Activated naive CD8-positive, alpha-beta T cell treated with anti-CD3 and anti-CD28 coated beads for 36 hours (primary cell): ENCODE measurements at places on chromosomes 5 and 9.

DNA sequence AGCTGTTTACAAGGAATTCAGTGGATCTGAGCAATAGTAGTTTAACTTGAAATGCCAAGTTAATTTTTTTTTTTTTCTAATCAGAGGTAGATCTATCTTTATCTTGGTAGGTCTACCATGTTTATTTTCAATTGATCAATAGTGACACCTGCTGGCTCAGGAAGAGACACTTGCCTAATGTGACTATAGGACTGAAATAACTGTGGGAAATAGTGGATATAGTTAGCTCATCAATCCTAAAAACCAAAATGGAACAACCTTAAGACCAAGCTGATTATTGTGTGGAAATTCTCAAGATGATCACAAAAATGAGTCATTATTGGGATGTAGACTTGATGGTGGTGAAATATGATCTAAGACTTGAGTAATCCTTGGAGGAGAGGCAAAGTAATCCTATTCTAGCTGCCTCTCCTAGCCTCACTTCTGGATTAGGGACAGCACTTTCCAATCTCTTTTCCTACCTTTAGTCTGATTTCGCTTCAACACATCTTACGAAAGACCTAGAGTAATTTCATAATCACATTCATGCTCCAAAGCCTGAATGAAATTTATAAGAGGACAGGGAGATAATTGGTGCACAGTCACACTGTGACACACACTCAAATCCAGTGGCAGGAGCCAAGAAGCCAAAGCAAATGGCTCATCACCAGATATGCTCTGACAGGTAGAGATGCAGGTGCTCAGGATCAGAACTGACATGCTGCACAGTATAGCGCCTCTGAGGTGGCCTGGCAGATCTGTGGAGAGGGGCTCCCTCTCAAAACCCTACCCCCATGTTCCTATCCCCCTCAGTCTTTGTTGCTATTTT is 156.3 kb downstream of the HMHB1 start:
- no peak for DNase-seq

DNA sequence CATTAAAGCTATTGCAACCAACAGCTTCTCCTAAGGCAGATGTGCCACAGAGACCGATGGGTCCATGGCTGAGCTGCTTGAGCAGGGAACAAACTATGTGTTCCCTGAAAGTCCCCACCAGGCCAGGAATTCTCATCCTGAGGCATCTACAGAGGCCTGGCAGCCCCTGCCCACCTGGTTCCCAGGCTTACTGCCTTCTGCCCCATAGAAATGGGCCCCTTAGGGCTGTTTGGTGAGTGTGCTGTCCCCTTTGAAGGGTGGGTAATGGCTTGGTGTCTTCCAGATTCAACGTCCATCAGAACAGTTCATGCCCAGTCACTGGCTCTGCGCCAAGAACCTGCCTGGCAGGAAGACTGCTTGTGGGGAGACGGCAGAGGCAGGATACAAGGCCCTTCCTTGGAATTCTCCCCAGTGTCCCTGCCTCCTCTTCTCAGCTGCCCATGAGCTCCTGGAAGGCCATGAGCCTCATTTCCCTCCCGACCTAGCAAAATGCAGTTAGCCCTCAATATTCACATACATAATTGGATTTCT is 3.8 kb upstream of the COL27A1 start:
- DNase-seq = no peak

GRCh38 chr9:137783521-137783920 is 94.1 kb upstream of the CACNA1B start:
- no peak for DNase-seq

GRCh38 chr9:93057042-93057702 is 1.3 kb upstream of the SUSD3 start:
- no peak for DNase-seq

- DNase-seq = no peak
Observed at GRCh38 chr5:141603923-141604717, 14.7 kb downstream of the DIAPH1 start.

GRCh38 chr9:127089631-127090081 is 32.8 kb downstream of the ANGPTL2 start:
- no peak for DNase-seq

GRCh38 chr5:59221769-59222168 is 638.9 kb downstream of the RAB3C start:
- no peak for DNase-seq

- no peak for DNase-seq
Observed at GRCh38 chr5:136730426-136730825, 365.1 kb upstream of the TRPC7 start.

DNA sequence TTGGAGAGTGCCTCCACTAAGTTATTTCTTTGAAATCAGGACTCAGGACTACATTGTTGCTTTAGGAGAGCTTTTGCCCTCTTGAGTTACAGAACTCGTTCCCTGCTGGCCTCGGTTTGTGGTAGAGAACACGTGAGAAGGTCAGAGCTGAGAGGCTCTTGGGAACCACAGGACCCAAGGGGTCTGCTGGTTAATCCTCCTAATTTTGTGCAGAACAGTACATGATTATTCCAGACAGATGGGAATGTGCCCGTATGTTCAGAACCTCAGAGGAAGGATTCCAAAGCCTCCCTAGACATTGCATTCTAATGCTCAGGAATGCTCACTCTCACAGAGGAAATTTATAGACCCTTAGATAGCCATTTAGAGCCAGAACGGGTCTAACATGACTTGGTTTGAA is 25.2 kb upstream of the BASP1 start:
- no peak for DNase-seq

GRCh38 chr9:129836311-129837007 is 1.2 kb downstream of the USP20 start:
- DNase-seq = peak; percentile 62

GRCh38 chr5:107799306-107799705 is 128.6 kb upstream of the EFNA5 start:
- no peak for DNase-seq

GRCh38 chr5:1280177-1281037 is 14.5 kb downstream of the TERT start:
- no peak for DNase-seq

DNA sequence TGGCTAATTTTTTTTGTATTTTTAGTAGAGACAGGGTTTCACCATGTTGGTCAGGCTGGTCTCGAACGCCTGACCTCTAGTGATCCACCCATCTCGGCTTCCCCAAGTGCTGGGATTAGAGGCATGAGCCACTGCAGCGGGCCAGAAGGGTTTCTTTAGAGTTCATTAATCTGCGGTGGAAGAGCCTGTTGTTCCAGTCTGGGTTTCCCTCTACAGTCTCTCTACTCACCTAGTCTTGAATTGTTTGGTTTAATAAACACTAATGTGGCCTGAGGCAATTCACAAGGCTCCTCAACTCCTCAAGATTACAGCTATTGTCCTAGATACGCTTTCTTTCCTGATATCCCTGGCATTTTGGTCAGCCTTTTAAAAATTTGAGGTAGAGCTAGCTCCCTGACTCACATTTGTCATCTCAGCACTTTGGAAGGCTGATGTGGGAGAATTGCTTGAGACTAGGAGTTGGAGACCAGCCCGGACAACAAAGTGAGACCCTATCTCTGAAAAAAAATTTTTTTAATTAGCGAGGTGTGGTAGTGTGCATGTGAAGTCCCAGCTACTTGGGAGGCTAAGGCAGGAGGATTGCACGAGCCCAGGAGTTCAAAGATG is 4.6 kb upstream of the SAR1B start:
- no peak for DNase-seq

DNA sequence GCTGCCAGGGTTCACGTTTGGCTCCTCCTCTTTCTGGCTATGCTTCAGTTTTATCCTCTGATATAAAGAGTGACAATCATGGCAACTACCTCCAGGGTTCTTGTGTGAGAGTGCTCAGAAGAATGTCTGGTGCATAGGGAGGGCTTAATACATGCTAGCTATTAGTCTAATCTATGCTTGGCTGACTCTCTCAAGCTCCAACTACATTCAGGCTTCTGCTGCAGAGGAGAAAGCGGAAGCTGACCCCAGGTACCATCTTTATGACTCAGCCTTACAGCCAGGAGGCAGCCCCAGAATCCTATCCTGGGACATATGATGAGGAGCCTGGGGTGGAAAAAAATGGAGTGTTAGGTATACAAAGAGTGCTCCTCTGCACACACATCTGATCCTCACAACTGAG is 32.1 kb upstream of the RASGRF2 start:
- DNase-seq = no peak
